Activated CD8-positive, alpha-beta memory T cell treated with anti-CD3 and anti-CD28 coated beads for 48 hours (primary cell): ENCODE measurements at places on chromosomes 11 and 22.

DNA sequence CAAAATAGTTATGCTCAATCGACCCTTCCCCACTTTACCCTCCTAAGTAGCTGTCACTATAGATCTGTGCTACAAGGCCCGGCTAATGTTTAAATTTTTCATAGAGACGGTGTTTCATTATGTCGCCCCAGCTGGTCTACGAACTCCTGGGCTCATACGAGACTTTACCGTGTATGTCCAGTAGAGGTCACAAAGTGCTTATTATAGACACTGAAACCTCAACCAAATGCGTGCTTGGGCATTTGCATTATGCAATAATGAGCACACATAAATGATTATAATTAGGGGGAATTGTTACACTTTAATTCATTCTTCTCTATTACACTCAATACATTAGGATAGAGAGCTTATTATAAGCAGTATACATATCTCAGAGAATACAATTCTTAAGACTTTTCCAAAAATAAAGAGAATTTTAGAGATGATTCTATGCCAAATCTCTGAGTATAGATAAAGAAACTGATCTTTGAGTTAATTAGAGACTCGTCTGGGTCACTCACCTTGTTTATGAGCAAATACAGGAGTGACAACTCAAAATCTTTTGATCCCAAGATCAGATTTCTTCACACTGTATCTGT, 12.5 kb upstream of the MRPL16 start:
- no peak for DNase-seq

- DNase-seq: no peak
Observed at GRCh38 chr11:126707498-126707897, 293.1 kb downstream of the KIRREL3 start.

- DNase-seq: no peak
Observed at GRCh38 chr11:1197886-1198560, 24.8 kb upstream of the MUC5B start.

- no peak for DNase-seq
Observed at GRCh38 chr22:31857247-31857646, 87.1 kb upstream of the YWHAH start.

DNA sequence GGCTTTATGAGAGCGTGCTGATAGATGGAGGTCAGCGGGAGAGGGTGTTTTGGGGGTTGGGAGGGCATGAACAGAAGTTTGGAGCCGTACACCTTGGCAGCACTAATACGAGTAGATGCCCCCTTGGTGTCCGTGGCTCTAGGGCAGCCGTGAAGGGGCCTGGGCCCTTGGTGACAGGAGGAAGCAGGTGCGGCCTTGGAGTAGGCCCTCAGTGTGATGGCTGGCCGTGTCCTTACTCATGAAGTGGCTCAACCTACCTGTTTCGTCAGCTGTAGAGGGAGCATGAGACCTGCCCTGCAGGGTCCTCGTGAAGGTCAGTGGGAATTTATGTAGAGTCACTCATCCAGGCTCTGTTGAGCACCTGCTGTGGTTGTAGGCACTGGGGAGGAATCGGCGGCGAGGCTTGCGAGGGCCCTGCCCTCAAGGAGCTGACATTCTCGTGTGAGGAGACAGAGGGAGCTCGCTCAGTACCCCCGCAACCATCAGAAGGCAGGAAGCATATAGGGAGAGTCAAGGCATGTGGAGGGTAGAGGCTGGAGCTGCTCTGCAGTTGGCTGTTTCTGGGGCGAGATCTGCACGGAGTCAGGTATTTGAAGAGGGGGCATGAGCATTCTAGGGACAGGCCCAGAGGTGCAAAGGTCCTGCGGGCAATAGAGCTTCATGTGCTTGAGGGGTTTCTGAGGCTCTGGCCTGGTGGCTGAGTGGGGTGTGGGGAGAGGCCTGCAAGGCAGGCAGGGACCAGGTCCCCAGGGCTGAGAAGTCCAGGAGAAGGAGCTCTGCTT, 39.6 kb downstream of the TBC1D22A start:
- no peak for DNase-seq

DNA sequence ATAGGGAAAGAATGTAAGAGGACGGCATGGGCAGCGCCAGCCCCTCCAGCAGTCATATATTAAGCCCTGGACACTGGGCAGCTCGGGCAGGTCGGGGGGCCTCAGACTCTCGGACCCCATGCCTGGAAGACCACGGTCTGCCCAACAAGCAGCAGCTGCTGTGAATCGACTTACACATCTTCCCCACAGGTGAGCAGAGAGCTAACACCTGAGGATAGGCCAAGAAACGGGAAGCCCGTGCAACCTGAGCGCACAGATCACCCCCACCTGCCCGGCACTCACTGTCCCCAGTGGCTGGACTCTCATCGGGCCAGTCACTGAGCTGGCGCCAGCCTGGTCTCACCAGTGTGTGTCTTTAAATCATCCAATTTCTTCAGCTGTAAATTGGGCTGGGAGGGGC, 4.7 kb upstream of the TCF20 start:
- DNase-seq: no peak

DNA sequence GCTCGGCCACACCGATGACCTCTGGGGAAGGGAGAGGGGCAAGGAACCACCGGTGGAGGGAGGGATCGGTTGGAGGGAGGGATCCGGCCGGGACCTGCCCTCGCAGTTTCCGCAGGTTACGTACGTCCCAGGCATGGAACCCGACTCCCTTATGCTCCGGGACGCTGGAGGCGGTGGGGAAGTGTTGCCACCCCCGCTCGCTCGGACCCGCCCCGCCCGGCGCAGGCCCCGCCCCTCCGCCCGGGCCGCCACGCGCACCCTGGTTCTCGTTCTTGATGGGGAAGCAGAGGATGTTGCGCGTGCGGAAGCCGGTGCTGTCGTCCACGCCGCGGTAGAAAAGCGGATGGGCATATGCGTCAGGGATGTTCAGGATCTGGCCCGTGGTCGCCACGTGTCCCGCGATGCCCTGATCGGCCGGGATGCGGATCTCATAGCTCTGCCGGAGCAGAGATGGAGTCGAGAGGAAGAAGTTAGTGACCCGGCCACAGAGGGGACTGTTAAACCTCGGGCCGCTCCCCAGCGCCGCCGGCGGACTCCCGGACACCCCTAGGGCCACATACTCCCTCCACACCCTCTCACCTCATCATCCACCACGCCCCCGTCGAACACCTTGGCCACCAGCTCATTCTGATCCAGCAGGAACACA, 89.8 kb downstream of the PDE2A start:
- DNase-seq: no peak

GRCh38 chr11:43459246-43459645, 100.5 kb downstream of the TTC17 start:
- DNase-seq: no peak

- no peak for DNase-seq
Observed at GRCh38 chr22:33597274-33597985, 322.8 kb downstream of the LARGE1 start.

DNA sequence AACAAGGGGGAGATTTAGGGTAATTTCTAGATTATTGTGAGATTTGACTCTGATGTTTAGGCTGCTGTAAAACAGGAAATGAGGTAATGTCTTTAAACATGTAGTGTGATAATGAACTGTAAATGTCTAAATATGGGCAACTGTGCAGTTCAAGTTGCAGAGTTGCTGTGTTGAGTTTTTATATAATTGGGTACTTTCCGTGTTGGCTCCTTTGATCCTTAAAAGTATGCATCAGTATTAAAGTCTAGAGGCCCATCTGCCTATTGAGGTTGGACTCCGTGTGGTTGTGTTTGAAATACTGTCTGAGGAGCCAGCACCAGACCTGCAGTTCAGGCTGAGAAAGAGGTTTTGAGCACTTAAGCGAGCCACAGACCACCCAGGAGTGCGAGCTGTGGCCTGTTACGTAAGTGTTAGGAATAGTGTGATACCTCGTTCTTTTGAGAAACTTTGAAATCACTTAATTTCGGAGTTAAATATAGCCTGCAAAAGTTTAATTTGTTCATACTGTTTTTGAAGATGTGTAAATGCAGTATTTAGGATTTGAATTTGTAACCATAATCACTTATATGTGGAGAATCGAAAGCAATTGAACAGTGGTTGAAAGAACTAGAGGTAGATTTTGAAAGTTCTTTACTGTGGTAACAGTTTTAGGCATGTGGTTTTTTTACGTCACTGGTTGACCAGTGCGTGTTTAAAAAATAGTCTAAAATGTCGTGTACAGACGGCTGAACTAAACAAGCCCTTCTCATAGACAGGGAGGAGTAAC, 9.0 kb downstream of the FAM118A start:
- no peak for DNase-seq

DNA sequence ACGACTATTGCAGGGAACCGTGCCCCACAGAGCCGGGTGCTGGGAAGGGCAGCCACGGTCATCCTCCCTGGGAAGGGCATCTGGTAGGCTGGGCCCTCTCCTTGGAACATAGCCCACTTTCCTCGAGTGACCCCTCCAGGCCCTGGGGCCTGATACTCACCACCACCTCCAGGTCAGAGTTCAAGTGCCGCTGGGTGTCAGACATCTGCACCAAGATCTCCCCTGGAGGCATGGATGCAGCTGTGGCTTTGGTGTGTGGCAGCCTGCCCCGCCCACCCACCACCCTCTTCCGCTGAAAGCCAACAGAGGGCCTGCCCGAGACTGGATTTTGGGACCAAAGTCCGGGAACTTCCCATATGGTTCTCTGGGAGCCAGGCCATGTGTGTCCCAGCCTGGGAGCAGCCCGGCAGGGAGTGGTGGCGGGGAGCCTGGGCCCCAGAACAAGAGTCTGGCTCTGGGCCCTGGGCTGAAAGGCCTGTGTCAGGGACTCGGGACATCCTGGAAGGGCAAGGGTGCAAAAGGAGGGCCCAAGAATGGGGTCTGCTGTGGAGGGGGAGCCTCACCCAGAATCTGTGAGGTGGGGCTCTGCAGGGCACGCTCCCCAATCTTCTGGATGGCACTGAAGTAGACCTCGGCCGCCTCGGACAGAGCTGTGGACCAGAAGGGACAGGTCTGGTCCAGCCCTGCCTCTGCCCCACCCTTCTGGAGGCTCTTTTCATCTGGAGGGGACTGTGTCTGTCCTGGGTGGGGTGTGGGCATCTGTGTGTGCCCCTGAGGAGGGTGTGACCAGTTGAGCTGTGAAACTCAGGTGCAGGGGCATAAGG, 2.6 kb downstream of the BAIAP2L2 start:
- no peak for DNase-seq

DNA sequence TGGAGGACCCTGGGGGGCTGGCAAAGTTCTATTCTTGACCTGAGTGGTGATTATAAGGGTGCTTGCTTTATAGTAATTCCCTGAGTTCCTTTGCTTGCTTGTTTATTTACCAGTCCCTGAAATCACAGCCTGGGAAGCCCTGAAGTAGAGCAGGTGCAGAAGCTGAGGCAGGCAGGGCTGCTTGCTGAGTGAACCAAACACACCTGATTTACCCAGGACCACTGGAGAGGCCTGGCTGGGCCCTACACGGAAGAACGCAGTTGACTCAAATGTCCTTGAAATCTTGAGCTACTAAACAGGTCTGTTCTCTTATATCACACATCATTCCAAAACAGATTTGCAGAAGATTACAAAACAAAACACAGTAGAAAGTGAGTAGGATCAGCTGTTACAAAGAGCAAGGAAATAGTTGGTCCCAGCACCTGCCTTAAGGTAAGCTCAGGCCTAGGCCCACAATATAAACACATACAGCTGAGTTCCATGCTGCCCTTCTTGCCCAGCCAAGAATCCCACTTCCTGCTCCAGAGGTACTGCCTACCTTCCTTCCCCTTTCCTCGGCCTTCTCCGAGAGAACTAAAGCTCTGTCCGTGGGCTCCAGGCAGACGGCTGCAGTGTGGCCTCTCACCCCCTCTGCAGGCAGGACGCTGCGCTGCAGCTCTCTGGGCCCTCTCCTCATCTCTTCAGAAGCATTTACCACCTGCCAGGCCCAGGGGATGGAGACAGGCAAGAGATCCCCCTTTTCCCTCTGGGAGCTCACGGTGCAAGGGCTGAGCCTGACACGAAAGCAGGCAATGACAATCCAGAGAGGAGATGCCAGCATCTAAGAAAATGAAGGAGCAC, 46.1 kb upstream of the SCUBE2 start:
- DNase-seq: peak; percentile 49

DNA sequence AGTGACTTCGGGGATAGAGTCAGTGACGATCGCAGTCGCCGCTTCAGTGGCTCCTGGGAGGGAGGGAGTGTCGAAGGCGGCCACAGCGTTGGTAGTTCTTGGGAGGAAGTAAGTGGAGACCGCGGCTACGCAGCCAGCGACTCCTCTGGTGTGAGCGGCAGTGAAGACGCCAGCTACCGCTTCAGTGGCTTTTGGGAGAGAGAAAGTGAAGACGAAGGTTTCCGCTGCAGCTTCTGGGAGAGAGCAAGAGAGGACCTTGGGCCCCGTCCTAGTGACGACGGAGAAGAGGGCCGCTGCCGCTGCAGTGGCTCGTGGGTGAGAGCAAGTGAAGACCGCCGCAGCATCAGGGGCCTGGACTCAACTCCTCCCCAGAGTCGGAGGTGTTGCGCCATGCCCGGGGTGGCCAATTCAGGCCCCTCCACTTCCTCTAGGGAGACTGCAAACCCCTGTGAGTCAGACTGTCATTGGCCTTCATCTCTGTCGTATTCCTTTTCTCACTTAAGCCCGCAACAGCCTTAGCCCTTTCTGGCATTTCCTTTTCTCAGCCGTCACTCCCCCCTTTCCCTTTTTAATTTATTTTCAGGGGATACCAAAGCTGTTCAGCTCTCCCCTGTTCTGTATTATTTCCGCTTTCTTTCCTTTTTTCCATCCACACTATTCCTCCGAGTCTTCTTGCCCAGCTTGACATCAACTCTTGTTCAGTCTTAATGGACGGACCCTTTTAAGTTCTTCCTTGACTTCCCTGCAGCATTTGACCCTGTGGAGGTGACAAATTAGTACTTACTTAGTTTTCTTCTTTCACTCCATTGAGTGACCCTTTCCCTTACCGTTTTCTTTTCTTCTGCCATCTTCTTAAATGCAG, 1.0 kb downstream of the ANKRD42 start:
- DNase-seq: peak; percentile 30

DNA sequence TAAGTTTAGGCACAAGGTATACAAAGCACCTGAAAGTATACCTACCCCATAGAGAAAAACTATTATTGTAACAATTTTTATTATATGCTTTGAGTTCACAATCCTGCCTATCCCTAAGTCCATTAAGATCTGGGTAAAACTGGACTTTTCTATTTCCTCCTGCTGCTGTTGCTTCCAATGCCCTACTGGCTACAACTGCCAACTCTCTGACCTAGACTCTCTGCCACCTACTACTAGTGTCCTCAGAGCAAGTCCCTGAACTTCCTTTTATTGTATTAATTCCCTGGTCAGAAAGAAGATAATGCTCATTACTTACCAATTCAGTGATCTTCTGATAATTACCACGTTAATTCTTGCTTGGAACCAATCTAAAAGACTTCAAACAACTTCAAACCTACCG, 70.3 kb downstream of the RBFOX2 start:
- no peak for DNase-seq

DNA sequence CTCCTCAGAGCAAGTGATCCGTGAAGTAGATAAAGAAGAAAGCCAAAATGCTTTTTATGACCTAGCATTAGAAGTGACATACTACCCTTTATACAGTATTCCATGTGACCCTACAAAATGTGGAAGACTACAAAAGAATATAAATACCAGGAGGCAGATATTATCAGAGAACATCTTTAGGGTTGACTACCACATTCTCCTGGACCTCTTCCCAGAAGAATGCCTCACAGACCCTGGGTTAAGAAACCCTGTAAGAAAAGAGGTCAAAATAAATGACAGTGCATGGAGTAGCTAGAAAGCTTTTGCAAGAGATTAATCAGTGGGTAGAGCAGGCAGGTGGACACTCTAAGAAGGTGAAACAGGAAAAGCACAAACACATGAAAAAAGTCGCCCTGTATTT, 69.2 kb downstream of the FANCF start:
- no peak for DNase-seq

- no peak for DNase-seq
Observed at GRCh38 chr11:73808052-73808451, 20.4 kb downstream of the MRPL48 start.

GRCh38 chr11:18722293-18722637, 3.7 kb downstream of the IGSF22 start:
- no peak for DNase-seq

- DNase-seq: no peak
Observed at GRCh38 chr11:92332986-92333385, 108.4 kb downstream of the FAT3 start.
